ENCODE measurements at places on chromosomes 4 and X.

- no peak for DNase-seq
Measured at GRCh38 chr4:6231663-6232165, 31.4 kb upstream of the JAKMIP1 start.

DNA sequence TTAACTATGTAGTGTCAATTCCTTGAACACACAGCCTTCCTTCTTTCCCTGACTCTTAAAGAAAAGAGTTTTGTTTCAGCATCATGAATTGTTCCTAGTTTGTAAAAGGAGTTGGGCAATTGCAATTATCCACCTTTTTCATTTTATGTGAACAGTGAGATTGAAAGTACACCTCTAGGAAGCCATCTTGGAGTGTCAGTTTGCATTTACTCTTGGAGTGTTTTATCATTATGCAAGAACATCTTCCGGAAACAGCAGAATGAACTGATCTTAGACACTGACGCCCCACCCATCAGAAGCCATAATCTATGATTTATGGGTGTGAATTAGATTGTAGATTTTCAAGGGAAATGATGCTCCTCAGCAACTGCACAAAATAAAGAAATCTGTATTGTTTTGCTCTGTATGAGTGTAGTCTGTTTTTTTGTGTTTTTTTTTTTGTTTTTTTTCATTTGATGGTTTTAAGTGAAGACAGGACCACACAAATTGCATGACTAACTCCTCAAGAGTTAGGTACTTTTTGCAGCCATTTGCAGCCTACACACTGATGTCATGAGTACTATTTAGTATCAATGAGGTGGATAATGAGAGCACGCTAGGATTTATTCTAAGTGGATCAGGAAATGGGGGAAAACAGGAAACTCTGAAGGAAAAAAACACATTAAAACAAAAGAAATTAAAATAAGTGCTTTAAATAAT lies 19.5 kb upstream of the FGF2 start:
- DNase-seq: no peak

DNA sequence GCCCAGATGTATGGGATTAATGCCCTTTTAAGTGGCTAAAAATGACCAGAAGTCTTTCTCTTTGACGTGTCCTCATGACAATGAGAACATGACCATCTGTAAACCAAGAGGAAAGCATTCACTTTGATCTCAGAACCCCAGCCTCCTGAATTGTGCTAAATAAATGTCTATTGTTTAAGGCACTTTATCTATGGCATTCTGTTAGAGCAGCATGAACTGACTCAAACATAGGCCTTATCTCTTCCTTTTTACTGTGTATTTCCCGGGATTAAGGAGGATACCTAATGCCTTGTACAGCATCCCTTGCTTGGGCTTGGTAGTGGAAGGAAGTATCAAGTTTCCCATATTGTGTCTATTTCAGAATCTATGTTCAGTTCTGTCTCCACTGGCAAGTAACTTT lies 47.2 kb upstream of the HS3ST1 start:
- DNase-seq: no peak

GRCh38 chr4:89123451-89123851 lies 12.1 kb downstream of the TIGD2 start:
- no peak for DNase-seq

- no peak for DNase-seq
Measured at GRCh38 chr4:182111586-182111985, 131.6 kb upstream of the TENM3 start.

DNA sequence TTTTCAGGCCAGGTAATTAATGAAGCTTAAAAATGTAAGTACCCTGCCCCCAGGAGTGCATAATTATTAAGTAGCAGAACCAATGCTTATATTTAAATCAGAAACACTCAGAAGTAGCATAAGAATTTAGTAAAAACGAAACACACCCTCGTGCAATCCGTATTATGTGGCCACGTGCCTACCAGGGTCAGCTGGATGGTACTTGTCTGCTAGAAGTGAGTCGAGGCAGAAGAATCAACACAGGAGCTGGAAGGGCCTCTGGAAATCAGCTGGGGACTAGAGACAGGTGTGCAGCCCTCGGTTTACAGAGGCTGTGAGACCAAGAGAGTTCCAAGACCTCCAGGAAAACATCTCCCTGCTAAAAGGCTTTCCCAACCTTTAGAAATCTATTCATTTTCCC lies 559 bp upstream of the FAM47E start:
- DNase-seq: no peak

DNA sequence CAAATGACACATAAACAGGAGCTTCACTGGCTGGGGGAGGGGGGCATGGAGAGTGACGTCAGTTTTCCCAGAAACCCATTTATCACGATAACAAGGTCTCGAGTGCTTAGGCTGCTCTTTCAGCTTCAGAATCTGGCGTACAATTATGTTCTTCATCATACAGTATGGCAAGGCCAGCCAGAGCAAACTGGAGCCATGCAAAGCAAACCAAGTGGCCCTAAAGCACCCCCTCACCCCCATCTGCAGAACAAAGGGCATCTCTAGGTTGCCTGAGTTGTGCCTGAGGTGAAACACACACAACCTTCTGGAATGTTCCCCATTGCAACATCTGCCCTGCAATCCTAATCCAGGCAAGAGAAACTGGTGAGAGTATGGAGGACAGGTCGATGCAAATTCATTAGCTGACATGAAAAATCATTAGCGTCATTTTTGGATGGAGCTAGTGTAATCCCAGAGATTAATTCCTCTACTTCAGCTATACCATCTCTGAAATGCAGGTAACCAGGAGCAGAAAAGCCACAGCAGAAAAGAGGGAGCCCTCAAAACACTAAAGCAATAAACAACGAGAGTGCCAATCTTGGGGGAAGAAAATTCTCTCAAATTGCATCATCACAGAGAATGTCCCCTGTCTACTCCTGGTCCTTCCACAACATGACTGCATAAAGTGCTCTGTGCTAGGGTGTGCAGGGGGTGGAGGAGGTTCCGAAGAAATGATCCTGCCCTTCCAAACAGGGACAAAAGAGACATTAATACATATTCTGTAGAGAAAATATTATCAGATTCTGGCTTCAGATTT lies 1.8 kb downstream of the SEPTIN6 start:
- no peak for DNase-seq

DNA sequence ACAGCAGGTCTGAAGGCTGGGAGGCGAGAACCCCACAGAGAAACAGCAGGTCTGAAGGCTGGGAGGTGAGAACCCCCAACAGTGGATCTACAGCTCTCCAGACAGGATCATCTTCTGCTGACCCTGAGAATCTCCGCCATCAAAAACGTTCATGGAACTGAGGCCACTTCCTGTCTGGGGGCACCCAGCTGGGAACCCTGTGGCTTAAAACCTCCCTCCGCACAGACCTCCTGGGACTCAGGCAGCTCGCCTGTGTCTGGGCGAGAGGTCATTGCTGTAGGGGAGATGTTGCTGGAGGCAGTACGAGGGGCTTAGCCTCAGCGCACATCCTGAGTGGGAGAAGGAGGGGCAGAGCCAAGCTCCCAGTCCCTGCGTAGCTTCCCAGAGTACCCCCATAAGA lies 15.1 kb upstream of the CLDN24 start:
- no peak for DNase-seq

DNA sequence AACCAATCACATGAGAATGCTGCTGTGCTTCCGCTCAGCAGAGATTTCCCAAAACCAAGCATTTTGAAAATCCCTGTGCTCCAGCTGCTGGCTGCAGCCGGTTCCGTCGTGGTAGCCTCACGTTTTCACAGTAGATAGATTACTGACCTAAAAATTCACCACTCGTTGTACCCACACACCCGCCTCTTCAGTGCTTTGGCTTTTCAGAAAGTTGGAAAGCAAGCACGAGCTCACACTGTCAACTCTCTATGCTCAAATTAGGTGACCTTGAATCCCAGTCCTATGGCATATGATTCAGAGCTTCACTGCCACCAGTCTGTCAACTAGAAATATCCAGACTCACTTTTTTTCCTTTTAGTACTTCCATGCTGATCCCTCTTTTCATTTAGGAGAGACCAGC lies 168.9 kb downstream of the DCTD start:
- DNase-seq: no peak

GRCh38 chr4:155543126-155543765 lies 123.4 kb upstream of the GUCY1A1 start:
- DNase-seq: peak; percentile 34

GRCh38 chr4:100049872-100050271 lies 99.8 kb upstream of the H2AZ1 start:
- no peak for DNase-seq

DNA sequence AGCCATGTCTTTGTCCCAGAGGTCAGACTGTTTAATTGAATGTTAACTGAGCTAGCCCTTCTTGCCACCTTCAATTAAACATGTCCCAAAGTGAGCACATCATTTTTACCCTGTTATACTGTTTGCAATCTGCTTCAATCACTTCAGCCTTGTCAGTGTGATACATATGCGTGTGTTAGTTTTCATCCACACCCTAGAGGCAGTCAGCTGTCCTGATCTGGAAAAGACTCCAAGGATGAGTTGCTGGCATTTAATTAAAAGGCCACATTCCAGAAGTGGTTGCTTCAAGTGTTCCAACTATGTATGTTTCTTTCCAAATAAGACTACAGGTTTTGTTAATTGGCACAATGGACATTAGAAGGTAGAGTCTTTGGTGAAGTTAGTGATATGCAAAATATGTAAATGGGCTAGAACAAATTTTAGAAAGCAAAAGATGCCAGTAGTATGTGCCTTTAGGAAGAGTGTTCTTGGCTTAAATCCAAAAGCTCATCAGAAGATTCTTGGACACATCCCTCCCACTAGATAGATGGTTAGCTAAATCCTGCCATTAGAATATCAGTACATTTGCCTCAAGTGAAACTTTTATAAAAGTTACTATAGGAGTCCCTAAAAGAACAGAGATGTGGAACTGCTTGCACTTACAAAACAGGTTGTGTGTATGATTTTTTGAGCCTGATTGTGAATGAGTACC lies 79.5 kb upstream of the SLIT2 start:
- no peak for DNase-seq

DNA sequence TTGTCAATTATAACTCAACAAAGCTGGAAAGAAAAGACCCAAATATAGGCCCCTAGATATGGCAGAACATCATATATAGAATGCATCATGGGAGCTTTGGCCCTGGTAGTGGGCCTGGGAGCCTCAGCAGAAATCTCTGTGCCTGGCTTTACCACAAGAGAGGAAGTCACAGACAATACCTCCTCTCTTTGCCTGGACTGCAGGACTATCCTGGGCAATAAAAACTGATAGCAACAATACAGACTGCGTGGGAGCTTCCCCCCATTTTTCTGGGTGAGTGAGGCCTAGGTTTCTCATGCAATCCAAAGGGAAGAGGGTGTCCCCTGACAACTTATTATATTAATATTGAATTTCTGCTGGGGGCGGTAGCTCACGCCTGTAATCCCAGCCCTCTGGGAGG lies 64.0 kb upstream of the NFKB1 start:
- DNase-seq: no peak

DNA sequence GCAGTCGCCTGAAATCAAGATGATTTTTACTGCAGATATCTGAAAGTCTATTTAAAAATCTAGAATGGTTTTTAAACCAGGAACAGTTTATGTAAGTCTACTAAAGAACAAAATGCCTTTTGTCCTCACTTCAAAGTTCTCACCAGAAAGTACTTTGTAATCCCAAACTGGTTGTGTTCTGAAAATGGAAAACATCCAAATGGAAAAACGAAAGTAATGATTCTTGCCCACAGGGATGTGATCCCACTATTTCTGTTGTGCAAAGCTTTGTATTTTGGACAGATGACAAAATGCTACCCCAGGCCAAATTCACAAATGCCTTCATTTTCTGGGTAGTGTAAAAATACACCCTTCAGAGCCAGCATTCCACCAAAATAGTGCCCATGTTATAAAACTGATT lies 265.5 kb upstream of the FTHL17 start:
- no peak for DNase-seq

- DNase-seq: no peak
Measured at GRCh38 chr4:38576767-38577166, 87.2 kb upstream of the KLF3 start.

- no peak for DNase-seq
Measured at GRCh38 chr4:102553982-102554381, 52.8 kb downstream of the NFKB1 start.

- DNase-seq: no peak
Measured at GRCh38 chrX:15745179-15745578, 7.1 kb downstream of the CA5B start.

DNA sequence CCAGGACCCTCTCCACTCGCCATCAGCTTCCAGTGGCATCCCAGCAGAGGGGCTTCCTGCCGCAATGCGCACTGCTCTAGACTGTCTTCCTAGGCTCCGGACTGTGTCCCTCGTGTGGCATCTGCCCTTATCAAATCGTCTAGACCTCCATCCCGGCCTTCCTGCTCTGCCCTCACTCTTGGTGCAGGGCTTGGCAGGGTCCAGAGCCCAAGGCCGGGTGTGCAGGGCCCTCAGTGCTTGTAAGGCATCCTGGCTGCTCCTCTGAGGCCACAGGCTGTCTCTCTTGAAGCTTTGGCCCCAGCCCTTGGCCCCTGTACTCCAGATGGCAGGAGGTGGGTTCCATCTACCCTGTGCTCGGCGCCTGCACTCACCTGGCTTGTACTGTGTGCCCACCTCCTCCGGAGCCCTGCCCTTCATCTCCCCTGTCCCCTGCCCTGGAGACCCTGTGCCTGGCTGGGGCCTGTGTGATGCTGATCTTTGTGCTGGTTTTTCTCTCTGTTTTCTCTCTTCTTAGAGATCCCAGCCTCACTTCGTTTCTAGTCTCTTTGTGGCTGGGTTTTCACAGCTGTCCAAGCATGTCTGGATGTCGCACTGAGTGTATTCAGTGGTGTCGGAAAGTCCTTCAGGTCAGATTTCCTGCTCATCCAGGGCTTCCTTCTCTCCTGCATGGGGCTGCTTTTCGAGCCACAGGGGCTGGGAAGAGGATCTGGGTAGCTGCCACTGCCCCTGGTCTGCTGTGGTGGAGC lies 3.7 kb upstream of the TREX2 start:
- DNase-seq: no peak

DNA sequence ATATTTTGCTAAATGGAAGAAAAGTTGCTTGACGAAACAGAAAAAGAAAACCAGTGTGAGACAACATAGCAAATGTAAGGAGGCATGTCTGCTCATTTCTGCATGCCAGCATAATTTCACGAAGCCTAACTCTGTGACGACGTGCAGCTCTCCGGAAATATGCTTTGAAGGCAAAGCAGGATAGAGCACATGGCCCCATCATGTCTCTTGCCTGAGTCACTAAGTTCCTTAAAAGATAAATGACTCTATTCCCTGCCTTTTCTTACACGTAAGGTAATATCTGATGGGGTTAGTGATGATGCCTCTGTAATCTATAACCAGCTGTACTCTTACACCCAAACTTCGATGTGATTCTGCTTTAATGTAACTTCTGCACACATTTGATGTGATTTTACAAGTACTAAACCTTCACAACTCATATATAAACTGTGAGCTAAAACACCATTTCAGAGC lies 64.5 kb downstream of the ANXA3 start:
- DNase-seq: no peak

- DNase-seq: no peak
Measured at GRCh38 chr4:152588869-152589268, 53.0 kb upstream of the FBXW7 start.

- DNase-seq: no peak
Measured at GRCh38 chr4:138865765-138866164, 149.8 kb upstream of the NOCT start.

DNA sequence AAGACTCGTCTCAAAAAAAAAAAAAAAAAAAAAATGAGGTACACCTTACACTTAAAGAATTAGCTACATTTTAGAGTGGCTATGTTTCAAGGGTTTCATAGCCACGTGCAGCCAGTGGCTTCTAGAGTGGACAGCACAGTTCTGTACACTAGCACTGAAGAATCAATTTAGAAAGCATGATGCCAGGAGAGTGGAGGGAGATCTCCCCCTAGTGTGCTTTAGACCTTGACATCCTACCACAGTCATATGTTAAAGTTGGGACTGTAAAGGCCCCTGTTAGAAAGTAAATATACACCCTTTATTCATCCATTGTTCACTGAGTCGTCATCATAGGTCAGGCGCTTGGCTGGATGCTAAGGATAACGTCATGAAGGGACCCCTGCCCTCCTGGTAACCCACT lies 179.4 kb downstream of the QDPR start:
- no peak for DNase-seq

Data from GM13976 (cell line).